ENCODE measurements at places on chromosomes 16 and 17.

- DNase-seq: no peak
Observed at GRCh38 chr16:82358606-82359221, 188.7 kb upstream of the MPHOSPH6 start.

DNA sequence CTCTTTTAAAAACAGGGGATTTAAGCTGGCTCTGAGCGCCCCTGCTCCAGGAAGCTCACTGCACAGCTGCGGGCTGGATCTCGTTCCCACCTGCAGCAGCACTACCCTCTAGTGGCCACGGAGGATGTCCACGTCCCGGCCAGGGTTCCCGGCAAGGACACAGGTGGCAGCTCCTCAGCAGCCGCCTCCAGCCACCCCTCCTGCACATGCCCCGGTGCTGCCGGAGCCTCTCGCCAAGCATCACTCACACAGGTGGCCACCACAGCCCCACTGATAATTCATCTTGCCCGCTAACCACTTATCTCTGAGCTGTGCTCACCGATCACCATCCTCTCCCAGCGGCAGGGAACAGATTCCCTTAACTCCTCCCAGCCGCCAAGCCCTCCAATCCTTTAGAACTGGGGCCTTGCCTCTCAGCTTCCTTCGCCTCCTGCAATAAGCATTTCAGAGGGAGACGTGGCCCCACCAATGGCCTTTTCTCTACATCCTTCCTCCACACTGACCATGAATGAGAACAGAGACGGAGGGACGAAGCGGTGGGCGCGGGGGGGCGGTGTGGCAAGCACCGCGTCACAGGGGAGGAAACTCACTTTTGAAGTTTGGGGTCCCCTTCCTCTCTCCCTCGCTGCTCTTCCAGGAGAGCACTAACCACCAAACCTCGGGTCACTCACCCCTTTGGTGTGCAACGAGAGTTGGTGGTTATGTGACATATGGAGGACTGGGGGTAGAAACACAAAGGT, 222.1 kb downstream of the RBFOX3 start:
- DNase-seq: no peak

- DNase-seq: no peak
Observed at GRCh38 chr17:83053739-83054451, 25.5 kb upstream of the METRNL start.

DNA sequence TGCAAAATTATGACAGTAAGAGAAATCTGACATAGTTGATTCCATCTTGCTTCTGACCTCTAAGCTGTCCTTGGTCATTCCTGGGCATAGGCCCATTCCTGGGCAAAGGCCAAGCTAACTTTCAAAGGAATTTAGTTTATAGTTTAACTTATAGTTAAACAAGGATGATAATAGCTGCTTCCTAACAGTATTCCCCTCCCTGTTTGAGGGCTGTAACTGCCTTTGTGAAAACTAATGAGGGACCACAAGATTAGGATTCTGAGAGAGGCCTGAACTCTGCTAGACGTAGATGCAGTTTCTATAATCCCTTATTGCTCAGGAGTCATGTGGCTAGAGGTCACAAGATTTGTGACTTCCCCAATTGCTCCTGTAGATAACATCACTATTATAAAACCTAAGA, 80.2 kb upstream of the ASIC2 start:
- DNase-seq: no peak

GRCh38 chr16:57624044-57624688, 4.3 kb upstream of the ADGRG1 start:
- DNase-seq: no peak

- no peak for DNase-seq
Observed at GRCh38 chr17:18379246-18380146, 1.9 kb downstream of the EVPLL start.

DNA sequence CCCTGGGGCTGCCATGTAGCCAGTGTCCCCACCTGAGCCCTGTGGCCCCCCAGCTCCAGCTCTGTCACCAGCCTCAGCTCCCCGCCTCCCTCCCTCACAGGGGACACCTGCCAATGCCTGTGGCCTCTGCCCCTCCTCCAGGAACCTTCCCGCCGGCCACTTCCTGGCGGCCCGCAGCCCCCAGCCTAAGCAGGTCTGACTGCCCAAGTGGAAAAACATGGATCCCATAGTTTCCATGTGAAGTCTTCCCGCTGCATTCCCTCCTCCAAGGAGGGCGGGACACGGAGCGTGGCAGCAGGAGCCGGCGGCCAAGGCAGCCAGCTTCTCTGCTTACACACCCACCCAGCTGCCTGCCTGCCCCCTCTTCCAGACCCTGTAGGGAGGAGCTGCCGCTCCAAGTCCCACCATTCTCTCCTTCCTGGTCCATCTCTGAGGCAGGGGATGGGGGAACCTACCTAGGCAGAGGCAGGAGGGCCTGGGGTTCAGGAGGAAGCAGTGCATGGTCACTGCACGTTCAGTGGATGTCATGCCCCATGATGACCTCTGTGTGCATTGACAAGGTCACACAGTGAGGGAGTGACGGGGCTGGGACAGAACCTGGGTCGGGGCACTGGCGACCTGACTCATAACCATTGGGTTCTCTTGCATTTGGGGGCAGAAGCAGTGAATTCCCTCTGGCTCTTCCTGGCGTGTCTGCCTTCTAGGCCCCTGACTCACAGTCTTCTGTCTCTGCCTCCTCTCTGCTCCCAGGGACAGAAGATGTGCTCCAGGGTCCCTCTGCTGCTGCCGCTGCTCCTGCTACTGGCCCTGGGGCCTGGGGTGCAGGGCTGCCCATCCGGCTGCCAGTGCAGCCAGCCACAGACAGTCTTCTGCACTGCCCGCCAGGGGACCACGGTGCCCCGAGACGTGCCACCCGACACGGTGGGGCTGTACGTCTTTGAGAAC, 8.7 kb downstream of the VASN start:
- no peak for DNase-seq

- no peak for DNase-seq
Observed at GRCh38 chr17:60941028-60941427, 263.4 kb downstream of the BCAS3 start.

DNA sequence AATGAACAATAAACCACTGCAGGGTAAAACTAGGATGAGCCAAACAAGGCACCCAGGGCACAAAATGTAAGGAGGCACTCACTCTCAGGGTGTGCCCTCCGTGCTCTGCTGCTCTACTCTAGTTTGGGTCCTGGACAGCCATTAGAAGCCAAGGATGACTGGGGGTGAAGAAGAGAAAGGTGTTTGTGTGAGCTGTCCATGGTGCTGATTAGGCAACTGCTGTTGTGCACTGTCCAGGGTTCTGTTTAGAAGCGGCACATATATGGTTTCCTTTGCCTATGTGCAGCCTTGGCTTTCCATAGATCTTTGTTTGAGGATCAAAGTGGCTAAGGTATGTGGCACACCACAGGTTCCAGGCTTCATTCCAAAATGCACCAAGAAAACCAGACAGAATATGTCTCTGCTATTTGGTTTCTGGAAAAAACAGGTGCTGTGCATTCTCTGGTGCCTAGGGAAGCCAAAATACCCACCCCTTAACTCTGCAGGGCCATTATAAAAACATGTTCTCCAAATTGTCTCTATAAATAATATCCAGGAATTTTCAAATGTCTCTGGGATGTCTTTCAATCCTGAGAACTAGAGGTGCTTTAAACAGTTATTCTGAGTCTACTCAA, 123.5 kb downstream of the CBLN1 start:
- DNase-seq: no peak

- DNase-seq: no peak
Observed at GRCh38 chr16:80065541-80065940, 465.0 kb upstream of the MAF start.

DNA sequence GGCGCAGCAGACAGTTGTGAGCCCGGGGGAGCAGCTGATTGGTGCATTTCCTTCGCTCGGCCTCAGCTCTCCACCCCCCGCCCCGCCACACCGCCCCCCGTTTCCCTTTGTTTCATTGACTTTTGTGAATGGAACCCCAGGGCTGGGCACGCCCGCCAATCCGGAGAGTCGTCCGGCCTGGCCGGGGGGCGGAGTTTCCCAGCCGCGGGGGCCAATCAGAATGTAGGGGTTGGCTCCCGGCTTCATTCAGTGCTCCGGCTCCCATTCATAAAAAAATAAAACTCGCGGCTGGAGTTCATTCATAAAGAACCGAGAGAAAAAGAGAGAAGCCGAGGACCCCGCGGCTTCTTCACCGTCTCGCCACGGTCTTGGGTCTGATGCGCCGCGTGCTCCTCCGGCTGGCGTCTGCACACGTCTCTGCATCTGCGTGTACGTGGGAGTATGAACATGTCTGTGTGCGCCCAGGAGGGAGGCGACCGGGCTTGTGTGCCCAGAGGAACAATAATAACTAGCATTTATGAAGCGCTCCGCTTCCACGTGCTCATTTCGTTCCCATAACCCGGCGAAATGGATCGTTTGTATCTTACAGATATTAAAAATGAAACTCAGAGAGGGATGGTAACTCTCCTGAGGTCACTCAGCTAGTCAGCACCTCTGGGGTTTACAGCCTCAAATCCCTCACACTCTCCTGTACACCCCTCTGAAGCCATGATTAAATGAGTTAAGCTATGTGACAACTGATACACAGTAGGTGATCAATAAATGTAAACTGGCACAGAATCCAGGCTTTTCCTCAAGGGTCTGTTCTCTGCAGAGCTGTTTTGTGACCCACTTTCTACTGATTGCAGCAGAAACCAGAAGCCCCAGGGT, at the start of gene ETV4:
Gene ETV4 (minus strand): TSS at position 22 of the 870 bp plus-strand sequence. CDS start 723 bp downstream, outside the sequence.
- peak; percentile 64 for DNase-seq

DNA sequence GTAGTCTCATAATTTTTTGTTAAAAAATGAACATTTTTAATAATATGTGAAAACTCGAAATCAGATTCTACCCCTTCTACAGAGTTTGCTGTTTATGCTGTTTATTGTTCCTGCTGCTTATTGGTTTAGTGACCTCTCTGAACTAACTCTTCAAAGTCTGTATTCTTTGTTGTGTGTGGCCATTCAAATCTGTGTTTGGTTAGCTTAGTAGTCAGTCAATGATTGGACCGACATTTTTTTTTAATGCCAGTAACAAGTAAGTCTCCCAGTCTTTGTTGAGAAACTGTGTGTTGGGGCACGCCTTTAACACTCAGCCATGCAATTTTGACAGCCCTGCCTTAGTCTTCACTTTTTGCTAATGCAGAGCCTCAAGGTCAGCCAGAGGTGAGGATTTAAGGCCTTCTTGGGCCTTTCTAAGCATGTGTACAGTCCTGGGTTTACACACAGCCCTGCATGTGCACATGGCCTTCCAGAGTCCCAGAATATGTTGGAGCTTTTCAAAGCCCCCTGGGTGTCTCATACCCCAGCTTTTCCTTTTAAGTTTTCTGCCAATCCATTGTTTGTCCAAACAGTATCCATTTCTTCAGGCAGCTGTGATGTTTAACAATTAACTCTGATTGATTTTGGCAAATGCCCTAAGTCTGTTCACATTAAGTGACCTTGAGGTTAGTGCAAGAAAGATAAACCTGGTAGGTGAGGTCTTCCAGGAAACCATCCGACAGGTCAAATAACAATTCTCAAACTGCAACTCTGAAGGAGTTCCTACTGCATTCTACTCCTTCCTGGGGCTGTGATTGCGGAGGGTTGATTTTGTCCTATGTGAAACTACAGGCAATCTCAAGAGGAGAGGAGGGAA, 389.3 kb downstream of the PMP22 start:
- DNase-seq: no peak

DNA sequence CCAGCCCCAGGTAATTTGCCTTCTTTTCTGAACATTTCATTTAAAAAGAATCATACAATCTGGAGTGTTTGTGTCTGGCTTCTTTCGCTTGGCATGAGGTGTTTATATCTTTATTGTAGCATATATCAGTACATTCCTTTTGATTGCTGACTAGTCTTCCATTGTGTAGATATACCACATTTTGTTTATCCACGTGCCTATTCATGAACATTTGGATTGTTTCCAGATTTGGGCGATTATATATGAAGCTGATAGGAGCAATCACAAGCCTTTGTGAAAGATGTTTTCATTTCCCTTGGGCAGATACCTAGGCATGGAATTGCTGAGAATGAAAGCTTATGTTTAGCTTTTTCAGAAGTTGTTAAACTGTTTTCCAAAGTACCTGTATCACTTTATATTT, 120.3 kb downstream of the AATF start:
- DNase-seq: no peak

DNA sequence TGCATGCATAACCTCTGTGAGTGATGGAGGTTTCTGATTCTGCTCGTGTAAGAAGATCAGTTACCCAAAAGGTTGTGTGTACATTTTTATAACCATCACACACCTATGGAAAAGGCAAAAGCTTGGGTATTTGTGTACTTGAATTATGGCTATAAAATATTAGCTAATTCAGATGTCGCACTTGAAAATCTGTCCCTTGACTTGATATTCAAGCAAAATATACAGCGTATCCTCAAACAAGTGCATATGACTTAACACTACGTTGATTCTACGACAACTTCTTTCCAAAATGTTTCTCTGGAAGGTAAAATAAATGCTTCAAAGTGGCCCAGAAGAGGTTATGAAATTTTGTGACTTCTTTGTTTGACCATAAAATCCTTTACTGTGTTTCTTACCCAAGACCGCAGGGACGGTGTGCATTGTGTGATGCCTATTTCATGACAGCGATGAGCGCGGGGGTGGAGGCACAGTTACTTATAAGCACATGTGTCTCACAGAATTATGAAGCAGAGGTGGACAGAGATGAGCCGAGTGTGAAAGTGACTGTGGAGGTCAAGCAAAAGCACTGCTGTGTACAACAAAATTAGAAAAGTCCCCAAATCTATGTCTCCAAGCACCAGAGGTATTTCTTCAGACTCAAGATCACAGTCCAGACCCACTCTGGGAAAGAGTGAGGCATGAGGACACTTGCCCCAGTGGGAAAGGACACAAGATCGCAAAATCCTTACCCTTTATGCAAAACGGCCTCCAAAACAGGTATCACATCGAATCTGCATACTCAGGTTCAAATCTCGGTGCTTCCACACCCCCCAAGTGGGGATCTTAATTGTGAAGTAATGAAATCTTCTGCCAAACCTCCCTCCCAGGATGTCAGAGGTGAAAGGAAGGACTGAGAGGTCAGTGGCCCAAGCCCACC, 4.1 kb upstream of the HOXB9 start:
- DNase-seq: no peak

GRCh38 chr17:74945543-74945942, 9.8 kb downstream of the OTOP3 start:
- DNase-seq: no peak
